Stimulated activated CD8-positive, alpha-beta memory T cell treated with anti-CD3 and anti-CD28 coated beads, Interleukin-15, amount 100 ng/mL, for 24 hours (primary cell): ENCODE measurements at places on chromosomes 2 and 18.

DNA sequence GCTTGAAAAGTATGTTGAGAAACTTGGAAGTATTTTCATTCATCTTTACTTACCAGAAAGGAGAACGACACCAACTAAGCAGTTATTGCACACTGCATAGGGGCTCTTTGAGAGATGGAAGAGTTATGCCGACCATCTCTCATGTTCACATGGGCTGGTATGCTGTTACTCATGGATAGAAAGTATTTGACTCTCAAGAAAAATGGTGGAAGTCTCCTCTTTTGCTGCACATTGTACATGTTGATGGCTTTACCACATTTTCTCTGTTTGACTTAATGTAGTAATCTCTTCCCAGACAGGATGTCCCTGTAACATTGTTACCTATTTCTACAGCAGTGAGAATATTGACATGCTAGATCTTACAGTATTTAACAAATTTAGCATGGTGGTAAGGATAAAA lies 23.2 kb downstream of the CAB39 start:
- no peak for DNase-seq

DNA sequence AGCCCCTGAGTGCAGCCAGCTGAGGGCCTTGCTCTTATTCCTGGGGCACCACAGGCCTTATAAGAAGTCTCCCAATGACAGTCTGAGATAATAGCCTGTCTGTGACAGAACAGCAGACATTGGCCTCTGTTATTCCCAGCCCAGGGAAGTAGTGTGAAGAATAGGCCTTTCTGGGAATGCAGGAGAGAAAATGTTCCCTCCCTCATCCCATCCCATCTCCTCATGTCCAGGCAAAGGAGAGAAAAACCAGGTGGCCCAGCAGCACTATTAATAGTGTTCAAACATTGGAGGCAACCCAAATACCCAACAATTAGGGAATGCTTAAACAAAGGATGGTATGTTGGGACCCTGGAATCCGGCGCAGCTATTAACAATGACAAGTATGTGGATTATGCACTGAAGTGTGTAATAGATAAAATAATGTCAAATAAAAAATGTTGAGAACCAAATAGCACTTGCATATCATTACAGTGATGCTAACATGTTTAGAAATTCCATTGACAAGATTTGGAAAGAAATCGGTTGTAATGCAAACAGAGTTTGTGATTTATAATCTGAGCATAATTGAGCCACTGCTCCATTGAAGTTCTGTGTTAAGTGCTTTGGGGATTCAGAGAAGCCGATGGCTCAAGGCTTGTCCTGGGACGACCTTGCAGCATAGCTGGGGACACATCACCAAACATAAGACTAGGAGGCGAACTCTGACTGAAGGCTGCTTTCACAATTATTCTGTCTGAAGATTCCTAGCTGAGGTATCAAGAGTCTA lies 69.3 kb downstream of the LBH start:
- no peak for DNase-seq

DNA sequence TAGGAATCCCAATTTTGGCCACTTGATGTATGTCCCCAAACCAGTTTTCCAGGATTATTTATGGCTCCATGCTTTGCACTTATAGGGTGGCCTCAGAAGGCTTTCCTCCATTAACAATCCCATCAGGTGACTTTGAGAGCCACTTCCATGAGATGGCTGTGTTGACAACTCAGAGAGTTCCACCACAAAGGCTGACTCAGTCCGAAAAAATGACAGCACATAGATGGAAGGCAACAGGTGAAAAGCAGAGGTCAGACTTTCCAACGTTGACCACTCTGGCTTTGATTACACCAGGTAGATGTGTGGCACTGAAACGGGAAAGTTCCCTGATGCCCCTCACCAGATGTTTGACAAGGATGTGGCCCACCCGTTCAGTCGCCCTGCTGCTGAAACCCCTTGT lies 431.4 kb upstream of the TNP1 start:
- DNase-seq, result no peak

DNA sequence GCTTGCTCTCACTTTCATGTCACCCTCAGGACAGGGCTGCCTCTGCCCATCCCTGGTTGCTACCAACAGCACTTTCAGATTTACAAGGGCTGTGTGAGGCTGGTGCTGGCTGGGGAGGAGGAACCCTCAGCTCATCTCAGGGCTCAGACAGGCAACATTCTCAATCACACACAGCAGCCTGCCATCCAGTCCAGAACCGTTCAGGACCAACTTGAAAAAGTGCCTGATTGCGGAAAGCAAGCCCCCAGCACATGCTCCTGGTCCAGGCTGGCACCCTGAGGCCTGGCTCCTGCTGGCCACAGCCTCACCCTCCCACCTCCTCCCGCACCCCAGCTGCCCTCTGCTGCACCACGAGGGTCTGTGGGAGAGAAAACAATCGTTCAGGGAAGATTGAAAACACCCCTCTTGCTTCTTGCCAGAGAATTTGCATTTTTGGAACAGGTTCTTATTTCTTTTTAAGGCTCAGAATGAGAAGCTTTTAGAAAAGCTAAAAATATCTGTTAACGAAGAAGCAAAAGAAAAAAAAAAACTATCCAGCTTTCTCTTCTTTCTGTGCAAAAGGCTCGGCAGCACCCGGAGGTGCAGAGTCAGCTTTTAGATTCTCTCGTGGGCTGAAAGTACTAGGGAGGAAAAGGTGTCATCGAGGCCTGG lies 403.8 kb upstream of the ID2 start:
- no peak for DNase-seq

DNA sequence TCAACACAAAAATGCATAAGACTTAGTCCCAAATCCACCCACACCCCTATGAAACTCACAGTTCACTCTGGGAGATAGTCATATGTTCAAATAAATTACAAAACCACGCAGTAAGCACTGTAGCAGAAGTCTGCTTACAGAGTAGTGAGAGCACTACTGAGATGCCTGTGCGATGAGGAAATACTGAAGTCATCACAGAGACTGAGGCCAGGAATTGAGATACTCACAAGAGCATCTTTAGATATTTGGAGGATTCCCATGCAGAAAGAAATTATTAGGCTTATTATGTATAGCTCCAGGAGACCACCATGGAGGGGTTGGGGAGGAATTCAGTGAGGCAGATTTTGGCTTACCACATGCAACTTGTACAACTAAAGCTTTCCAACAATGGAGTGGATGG lies 82.3 kb downstream of the ANTXR1 start:
- no peak for DNase-seq

- DNase-seq, result no peak
Observed at GRCh38 chr2:16664809-16665747, 556 bp downstream of the CYRIA start.

DNA sequence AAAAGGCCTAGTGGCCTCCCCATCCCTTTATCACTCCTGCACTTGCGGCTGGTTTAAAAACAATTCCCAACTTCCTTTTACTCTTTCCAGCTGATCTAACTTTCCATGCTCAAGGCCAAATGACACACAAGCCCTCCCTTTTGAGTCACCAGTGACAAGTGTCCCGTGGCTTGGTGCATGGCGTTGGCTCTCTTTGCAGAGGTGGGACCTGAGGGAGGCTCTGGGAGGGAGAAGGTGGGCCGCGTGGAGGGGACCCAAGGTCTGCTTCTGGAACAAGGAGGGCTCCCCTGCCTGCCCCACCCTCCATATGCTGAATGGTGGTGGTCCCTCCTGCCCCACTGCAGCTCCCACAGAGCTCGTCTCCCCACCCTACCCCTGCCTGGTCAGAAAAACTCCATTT lies 30.8 kb upstream of the HPCAL1 start:
- no peak for DNase-seq
